Effector CD4-positive, alpha-beta T cell (primary cell): ENCODE measurements at places on chromosomes 5 and 9.

DNA sequence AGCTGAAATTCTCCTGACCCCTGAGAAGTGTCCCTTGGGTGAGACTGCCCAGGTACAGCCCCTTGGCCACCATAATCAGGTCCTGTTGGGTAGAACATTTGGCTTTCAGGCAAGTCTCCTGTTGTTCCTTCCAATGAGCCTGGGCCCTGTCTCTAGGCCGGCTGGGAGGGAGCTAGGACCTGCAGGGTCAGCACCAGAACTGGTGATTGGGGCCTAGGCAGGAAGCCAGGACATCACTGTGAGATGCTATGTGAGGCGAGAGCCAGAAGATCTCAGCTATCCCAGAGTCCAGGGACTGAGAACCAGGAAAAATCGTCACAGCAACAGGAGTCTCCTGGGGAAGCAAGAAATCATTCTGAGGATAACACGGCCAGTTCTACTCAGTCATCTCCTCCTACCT lies 51.5 kb downstream of the PCDH1 start:
- no peak for DNase-seq

GRCh38 chr5:109573766-109574165 lies 116.0 kb upstream of the MAN2A1 start:
- DNase-seq, result no peak

DNA sequence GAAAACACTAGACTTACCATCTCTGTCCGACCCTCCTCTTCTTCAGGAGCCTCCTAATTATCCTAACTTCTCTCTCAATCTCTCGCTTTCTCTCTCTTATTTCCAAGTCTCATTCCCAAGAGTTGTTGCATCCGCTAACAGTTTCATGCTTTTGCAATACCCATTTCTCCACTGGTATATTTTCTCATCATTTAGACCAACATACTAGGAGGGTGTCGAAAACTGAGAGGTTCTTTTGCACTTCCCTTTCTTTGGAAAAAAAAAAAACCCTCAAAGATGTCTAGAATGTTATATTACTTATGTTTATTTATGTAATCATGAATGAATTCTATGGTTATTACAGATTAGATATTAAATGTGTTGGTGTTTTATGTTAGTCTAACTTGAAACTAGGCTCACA lies 35.9 kb downstream of the SPZ1 start:
- no peak for DNase-seq

- DNase-seq, result no peak
These were observed 43.9 kb downstream of the ARHGAP26 start for GRCh38 chr5:142814122-142814521.

- DNase-seq, result no peak
These were observed 127.3 kb upstream of the BOD1 start for GRCh38 chr5:173743641-173744343.
